ENCODE measurements at places on chromosomes 7 and 10.

DNA sequence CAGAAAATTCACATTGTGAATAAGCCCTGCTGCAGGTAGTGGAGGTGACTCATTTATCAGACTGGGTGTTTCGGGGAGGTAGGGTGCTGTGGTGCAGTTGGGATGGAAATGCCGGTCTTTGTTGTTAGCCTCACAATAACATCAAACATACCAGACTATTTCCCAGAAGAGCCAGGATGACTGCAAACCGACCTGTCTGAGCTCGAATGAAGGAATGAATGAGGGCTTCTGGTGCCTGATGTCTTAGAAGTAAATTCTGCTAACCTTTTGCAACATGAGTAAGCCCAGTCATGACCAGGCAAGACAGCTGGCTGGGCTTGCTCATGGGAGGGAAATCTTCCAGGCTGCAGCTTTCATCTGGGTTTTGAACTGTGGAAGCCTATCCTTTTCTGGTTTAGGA lies 2.4 kb upstream of the VDAC2 start:
- DNase-seq = no peak

DNA sequence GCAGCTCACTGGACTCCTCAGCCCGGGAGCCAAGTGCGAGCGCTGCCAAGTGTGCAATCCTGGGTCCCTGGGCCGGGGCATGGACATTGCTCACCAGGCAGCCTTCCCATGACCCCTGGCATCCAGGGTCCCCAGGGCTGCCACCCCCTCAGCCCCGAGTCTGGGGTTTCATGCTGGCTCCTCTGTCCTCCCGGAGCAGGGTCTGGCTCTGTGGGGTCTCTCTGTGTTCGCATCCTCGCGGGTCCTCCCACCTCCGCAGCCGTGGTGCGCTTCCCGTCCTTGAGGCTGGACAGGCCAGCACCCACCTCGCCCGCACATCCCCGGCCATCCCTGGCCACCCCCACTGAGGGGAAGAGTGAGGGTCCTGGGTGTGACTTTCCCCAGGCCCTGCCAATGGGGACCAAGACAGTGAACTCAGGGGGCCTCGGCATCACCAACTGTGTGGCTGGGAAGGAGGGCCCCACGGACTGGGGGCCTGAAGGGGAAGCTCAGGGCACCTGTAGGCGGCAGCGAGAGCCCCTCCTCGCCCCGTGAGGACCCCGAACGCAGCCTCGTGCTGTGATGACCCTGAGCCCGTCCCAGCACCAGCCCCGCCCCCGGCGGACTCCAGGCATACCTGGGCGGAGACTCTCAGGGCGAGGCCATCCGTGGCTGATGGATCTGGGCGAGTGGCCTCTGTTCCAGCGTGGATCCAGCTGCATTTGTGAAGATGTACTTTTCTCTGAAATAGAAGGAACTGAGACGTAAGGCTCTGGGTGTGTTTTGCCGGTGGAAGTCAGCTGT lies 50.3 kb upstream of the CFAP46 start:
- DNase-seq = no peak

GRCh38 chr7:112410092-112410491 lies 40.2 kb upstream of the IFRD1 start:
- no peak for DNase-seq

- no peak for DNase-seq
Measured at GRCh38 chr10:68121852-68122251, 12.6 kb downstream of the MYPN start.

DNA sequence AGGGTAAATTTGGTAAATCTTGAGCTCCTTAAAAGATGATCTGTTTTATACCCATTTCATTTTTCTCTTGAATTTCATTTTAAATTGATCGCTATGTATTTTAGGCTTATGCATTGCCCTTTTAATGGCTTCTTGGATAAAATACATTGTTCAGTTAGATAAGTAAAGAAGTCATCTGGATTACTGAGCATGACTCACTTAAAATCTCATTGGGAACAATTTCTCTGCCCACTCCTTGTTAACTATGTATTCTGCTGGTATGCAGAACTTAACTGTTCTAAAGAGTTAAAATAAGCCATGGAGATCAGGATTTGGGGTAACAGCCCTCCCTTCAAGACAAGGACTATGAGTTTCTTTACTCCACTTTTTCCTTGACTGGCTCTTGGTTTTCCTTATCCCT lies 134.2 kb downstream of the SND1 start:
- DNase-seq = no peak

All from putamen (tissue), 1 donor.